GM12878 (cell line): ENCODE measurements at places on chromosomes 5 and 9. TPM values are rescaled to one million over a fixed set of nuclear protein-coding genes. Genes with fewer than 3 reads are reported as not detected.

DNA sequence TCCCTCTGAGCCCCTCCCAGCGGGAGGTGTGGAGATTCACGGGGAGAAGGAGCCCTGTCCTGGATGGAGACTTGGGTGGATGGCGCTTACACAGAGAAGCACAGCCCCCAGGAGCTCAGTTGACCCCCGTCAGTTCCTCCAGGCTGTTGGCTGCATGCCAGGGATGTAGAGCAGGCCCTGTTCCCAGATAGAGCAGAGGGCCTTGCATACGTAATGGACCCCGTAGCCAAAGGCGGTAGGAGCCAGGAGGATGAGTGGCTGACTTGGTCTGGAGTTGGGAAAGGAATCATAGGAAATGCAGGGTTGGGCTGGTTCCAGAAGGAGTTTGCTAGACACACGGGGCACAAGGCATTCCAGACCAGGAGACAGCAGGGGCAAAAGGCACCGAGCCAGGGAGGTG is 2.5 kb downstream of the PMPCA start:
- no peak overlapping the region; the same call in 1 of the 2 replicates for H3K27ac ChIP-seq
- H3K4me3 ChIP-seq: no peak overlapping the region
- H3K36me3 ChIP-seq: peaks cover 23% of the 10 kb centered on the region
- H3K27me3 ChIP-seq: no peaks in the 10 kb centered on the region
- DNase-seq: no peak
- peaks cover 13% of the 10 kb centered on the region for H3K4me1 ChIP-seq

DNA sequence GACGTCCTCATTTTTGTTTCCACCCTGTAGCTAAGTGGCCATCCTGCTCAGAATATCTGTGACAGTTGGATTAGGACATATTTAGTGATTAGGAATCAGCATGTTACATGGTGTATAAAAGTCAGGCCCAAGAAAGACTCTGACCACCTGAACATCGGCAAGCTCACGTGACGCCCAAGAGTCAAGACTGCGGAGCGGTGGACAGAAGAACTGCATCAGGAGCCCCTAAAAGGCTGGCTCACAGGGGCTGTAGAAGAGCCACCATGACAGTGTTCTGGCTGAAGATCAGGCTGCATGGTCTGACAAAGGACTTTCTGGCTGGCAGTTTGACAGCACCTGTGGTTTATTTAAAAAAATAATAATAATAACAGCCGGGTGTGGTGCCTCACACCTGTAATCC is 185.3 kb downstream of the AUH start:
- H3K27me3 ChIP-seq: no peaks in the 10 kb centered on the region; the same call in 1 of the 2 replicates
- no peak overlapping the region for H3K27ac ChIP-seq
- no peak overlapping the region for H3K4me3 ChIP-seq
- DNase-seq: no peak
- H3K4me1 ChIP-seq: no peaks in the 10 kb centered on the region

DNA sequence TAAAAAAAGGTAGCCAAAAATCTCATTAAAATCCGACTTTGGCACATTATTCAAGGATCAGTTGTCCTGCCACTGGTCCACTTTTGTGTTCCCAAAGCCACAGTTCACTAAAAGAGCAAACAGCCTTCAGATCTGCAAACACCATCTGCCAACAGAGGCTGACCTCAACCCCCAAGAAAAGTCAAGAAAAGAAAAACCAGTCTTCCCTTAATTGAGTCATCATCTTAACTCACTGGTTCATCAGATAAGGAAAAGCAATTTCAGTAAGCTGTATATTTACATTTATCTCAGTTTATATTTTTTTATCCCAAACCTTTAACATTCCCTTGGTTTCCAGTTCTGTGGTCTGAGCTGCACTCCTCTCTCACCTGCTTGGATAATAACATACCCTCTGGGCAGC is 21.2 kb downstream of the RASEF start:
- no peaks in the 10 kb centered on the region for H3K36me3 ChIP-seq
- no peak overlapping the region for H3K27ac ChIP-seq
- H3K4me1 ChIP-seq: no peaks in the 10 kb centered on the region
- no peaks in the 10 kb centered on the region for H3K27me3 ChIP-seq
- no peak for DNase-seq
- H3K4me3 ChIP-seq: no peak overlapping the region

- no peak overlapping the region for H3K4me3 ChIP-seq
- H3K36me3 ChIP-seq: no peaks in the 10 kb centered on the region
- peaks cover 3% of the 10 kb centered on the region for H3K4me1 ChIP-seq
Measured at GRCh38 chr5:168274406-168274805, 17.0 kb upstream of the WWC1 start.

GRCh38 chr9:23777328-23777727 is 48.7 kb downstream of the ELAVL2 start:
- H3K4me3 ChIP-seq: no peak overlapping the region
- H3K4me1 ChIP-seq: no peaks in the 10 kb centered on the region
- no peaks in the 10 kb centered on the region for H3K27me3 ChIP-seq
- no peak overlapping the region for H3K27ac ChIP-seq
- H3K36me3 ChIP-seq: no peaks in the 10 kb centered on the region

DNA sequence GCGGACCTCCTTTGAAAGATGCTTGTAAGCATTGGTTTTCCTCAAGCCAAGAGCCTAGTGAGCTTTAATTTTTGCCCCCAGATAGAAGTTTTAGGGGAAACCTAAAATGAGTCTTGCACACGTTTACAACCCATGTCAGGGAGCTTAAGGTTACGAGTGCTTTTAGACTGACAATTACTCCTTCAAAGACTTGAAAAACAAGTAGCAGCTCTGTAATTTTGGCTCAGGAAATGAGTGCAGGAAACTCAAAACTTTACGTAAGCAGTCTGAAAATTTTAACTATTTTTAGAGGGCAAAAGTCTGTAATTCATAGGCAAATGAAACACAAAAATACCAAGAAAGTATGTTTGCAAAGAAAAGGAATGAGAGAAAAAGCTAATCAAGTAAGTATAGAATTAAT is 36.8 kb downstream of the UBE2QL1 start:
- no peaks in the 10 kb centered on the region for H3K27me3 ChIP-seq
- no peaks in the 10 kb centered on the region for H3K36me3 ChIP-seq
- DNase-seq: no peak

DNA sequence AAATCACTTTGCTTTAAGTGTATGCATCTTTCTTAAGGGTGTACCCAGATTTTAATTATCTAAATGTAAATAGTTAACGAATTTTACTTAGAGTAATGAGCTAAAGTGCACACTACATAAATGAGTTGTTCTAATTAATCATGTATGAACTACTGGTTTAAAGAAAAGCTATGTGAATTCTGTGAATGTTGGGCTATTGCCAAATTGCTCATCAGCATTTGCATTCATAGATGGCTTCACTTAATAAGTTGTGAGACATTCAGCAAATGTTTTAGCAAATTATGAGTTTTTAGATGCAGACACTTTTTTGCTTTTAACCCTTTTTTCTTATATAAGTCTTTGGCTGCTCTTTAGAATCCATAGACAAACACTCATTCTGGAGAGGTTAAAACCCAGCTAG is 175.7 kb downstream of the PBX3 start:
- H3K4me3 ChIP-seq: no peak overlapping the region
- H3K27ac ChIP-seq: no peak overlapping the region
- H3K27me3 ChIP-seq: no peaks in the 10 kb centered on the region
- no peaks in the 10 kb centered on the region; the same call in 1 of the 2 replicates for H3K36me3 ChIP-seq
- no peaks in the 10 kb centered on the region for H3K4me1 ChIP-seq

DNA sequence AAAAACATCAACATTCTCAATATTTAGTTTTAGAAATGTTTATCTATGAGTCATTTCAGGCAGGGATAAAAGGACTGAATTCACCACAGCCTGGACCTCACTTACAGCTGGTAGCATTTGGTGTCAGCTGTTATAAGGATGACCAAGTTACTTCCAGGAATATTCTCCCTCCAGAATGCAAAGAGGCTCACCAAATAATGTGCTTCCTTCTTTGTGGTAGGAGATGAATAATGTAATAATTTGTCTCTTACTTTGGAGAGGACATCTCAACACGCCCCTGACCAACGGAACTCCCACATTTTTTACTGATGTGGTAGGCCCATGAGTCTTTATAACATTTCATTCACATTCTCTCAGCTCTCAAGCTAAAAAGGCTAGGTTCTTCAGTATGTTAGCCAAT is 825.9 kb upstream of the GRAMD2B start:
- H3K36me3 ChIP-seq: no peaks in the 10 kb centered on the region
- no peaks in the 10 kb centered on the region for H3K4me1 ChIP-seq
- H3K4me3 ChIP-seq: no peak overlapping the region
- no peak overlapping the region for H3K27ac ChIP-seq
- H3K27me3 ChIP-seq: no peaks in the 10 kb centered on the region

- H3K36me3 ChIP-seq: no peaks in the 10 kb centered on the region
- no peak overlapping the region for H3K4me3 ChIP-seq
Measured at GRCh38 chr9:95383185-95383676, 65.7 kb upstream of the FANCC start.

GRCh38 chr5:55319491-55319890 is 11.7 kb downstream of the MTREX start:
- no peaks in the 10 kb centered on the region for H3K27me3 ChIP-seq
- no peaks in the 10 kb centered on the region for H3K4me1 ChIP-seq
- no peak for DNase-seq
- no peak overlapping the region for H3K4me3 ChIP-seq
- H3K27ac ChIP-seq: no peak overlapping the region

DNA sequence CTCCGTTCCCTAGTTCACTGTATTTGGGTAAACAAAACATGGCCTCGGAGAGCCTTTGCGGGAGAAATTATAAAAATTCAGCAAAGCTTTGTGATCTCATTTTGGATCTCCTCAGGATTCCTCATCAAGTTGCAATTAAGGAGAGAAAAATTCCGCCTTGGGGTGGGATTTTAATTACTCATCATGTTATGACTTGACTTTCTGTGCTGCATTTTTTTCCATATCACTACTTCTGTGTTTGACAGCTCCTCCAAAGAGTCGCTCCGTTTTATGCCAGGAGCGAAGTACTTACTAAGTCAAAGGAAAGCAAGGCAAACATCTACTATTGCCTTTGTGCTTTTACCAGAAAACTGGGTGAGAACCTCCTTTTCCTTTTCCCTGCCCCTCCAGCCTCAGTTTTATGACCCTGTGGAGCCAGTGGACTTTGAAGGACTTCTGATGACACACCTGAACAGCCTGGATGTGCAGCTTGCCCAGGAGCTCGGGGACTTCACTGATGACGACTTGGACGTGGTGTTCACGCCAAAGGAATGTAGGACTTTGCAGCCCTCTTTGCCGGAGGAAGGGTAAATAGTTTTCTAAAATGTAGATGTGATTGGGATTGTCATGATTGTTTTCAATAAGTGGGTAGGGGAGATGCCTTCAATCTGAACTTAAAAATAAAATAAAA is 71.5 kb downstream of the DOCK8 start:
- no peak for DNase-seq
- peaks cover 13% of the 10 kb centered on the region for H3K4me1 ChIP-seq
- H3K27ac ChIP-seq: no peak overlapping the region
- H3K36me3 ChIP-seq: peaks cover 45% of the 10 kb centered on the region
- H3K27me3 ChIP-seq: no peaks in the 10 kb centered on the region

DNA sequence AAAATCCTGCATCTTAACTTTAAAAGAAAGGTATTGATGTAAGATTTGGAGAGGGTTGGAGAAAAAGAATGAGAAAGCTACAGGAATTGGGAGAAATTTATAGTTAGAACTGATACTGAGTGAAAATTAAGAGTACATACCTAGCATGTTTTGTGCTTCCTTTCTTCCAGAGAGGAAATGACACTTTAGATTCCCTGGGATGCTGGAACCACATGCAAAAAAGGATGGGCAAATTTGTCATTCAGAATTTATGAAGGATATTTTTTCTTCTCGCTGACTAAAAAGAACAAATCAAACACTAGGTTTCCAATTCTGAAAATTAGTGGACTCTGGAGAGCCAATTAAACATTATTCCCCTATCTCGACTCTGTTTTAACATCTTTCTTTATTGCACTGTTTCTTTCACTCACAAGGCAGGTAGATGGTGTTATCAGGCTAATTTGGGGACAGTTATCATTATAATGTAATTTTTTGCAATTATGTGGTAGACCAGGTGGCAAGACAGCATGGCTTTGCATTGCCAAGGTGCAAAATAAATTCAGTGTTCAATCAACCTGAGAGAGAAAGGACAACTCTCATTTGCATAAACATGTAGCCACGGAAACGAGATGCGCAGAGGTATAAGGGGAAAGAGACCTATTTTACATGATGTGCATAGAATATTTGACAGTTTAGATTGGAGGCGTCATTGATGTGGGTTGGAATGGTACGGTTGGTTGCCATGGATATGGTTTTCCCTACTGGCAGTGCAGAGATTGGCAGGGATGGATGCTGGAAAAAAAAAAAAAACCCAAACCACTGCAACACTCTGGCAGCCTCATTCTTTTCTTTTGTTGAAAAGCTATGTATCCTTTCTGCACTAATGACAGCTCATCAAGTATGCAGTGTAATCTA is 320.4 kb upstream of the CCNH start:
- H3K27ac ChIP-seq: no peak overlapping the region
- no peaks in the 10 kb centered on the region for H3K27me3 ChIP-seq
- H3K4me3 ChIP-seq: no peak overlapping the region
- DNase-seq: no peak

GRCh38 chr5:167555565-167556166 is 735.8 kb upstream of the WWC1 start:
- no peak for DNase-seq
- no peaks in the 10 kb centered on the region for H3K4me1 ChIP-seq
- H3K36me3 ChIP-seq: no peaks in the 10 kb centered on the region
- no peaks in the 10 kb centered on the region for H3K27me3 ChIP-seq
- no peak overlapping the region for H3K27ac ChIP-seq

DNA sequence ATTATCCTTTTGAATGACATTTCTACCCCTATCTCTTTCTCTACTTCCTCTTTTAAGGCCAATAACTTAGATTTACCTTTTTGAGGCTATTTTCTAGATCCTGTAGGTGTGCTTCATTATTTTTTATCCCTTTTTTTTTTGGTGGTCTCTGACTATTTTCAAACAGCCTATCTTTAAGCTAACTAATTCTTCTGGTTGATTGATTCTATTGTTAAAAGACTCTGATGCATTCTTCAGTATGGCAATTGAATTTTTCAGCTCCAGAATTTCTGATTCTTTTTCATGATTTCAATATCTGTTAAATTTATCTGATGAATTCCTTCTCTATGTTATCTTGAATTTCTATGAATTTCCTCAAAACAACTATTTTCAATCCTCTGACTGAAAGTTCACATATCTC is 7.4 kb upstream of the SLC36A3 start:
- H3K27me3 ChIP-seq: no peaks in the 10 kb centered on the region
- H3K4me3 ChIP-seq: no peak overlapping the region
- H3K4me1 ChIP-seq: no peaks in the 10 kb centered on the region
- H3K27ac ChIP-seq: no peak overlapping the region

SPATA31A3 gene
- not detected in 2 replicates for total RNA-seq

ANKRD20A1 gene
- total RNA-seq: 0.27 and 0.33 TPM in 2 replicates

SLC25A2 gene
- total RNA-seq: 0.44 and 0.58 TPM in 2 replicates

TRIM32 gene
- total RNA-seq: 21.4 and 23.8 TPM in 2 replicates

RNF224 gene
- not detected in 2 replicates for total RNA-seq
